ENCODE measurements at places on chromosomes 6 and 20.

- DNase-seq = no peak
Measured at GRCh38 chr20:3705970-3706739, 6.2 kb downstream of the SIGLEC1 start.

GRCh38 chr6:148898376-148899014 lies 151.7 kb downstream of the UST start:
- DNase-seq = no peak

- no peak for DNase-seq
Measured at GRCh38 chr20:432208-432607, 24.1 kb downstream of the RBCK1 start.

- no peak for DNase-seq
Measured at GRCh38 chr6:14118446-14118845, 874 bp downstream of the CD83 start.

- DNase-seq = no peak
Measured at GRCh38 chr20:13149371-13150105, 71.5 kb upstream of the ISM1 start.

Data from CD8-positive, alpha-beta memory T cell (primary cell).